ENCODE measurements at places on chromosomes 5 and 9. TPM values are rescaled to one million over a fixed set of nuclear protein-coding genes. Genes with fewer than 3 reads are reported as not detected.

- H3K36me3 ChIP-seq, result no peaks in the 10 kb centered on the region
- no peak overlapping the region for H3K4me3 ChIP-seq
- no peaks in the 10 kb centered on the region for H3K4me1 ChIP-seq
- no peaks in the 10 kb centered on the region for H3K27me3 ChIP-seq
- no peak for DNase-seq
- H3K27ac ChIP-seq, result no peak overlapping the region
Observed at GRCh38 chr5:171794470-171794960, 8.9 kb downstream of the SMIM23 start.

GRCh38 chr5:132044207-132044606 lies 16.2 kb upstream of the IL3 start:
- no peak for DNase-seq
- no peaks in the 10 kb centered on the region for H3K4me1 ChIP-seq
- H3K36me3 ChIP-seq, result no peaks in the 10 kb centered on the region
- no peak overlapping the region for H3K4me3 ChIP-seq
- no peaks in the 10 kb centered on the region for H3K27me3 ChIP-seq

GRCh38 chr5:144460600-144460999 lies 289.9 kb downstream of the KCTD16 start:
- no peaks in the 10 kb centered on the region for H3K27me3 ChIP-seq
- no peaks in the 10 kb centered on the region for H3K36me3 ChIP-seq
- no peak overlapping the region for H3K27ac ChIP-seq
- no peaks in the 10 kb centered on the region for H3K4me1 ChIP-seq
- H3K4me3 ChIP-seq, result no peak overlapping the region

DNA sequence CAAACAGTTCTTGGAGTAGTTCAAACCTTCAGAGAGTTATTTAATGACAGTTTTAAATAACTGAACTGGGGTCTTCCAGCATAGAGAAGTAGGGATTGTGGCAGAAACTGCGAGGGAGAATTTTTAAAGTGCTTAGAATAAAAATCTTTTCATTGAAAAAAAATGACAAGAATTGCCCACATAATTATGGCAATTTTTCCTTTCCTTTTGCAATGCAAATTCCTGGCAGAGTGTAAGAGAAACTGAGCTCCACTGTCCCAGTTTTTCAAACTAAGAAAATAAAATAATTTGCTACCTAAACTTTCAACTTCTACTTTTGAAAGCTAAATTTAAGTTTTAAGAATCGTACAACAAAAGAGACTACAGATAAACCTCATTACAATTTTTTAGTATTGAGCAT lies 2.3 kb upstream of the PTGER4 start:
- peaks cover 7% of the 10 kb centered on the region for H3K36me3 ChIP-seq
- H3K27ac ChIP-seq, result no peak overlapping the region
- H3K4me3 ChIP-seq, result no peak overlapping the region
- no peaks in the 10 kb centered on the region for H3K27me3 ChIP-seq
- DNase-seq, result no peak
- H3K4me1 ChIP-seq, result peaks cover 58% of the 10 kb centered on the region

GRCh38 chr9:114125476-114126013 lies 26.5 kb upstream of the KIF12 start:
- no peak overlapping the region for H3K27ac ChIP-seq
- no peaks in the 10 kb centered on the region for H3K36me3 ChIP-seq
- H3K27me3 ChIP-seq, result no peaks in the 10 kb centered on the region
- H3K4me3 ChIP-seq, result no peak overlapping the region
- no peak for DNase-seq

DNA sequence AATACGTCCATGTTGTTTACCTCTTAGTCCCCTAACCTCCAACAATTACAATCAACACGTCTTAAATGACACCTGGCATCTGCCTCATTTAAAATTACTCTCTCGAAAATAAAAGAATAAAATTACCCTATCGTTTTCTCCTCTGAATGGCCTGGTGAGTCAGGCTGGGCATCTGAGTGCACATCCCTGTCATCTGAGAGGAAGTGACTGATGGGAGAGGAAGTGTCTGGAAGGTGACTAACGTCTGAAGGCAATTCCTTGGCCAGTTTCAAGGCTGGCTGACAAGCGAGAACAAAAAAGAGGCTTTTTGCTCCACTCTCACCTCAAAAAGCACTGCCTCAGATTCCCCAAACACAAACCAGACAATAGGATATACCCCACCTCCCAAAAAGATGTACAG lies 57.7 kb downstream of the MAPKAP1 start:
- H3K4me1 ChIP-seq, result peaks cover 26% of the 10 kb centered on the region
- no peaks in the 10 kb centered on the region for H3K36me3 ChIP-seq
- no peak overlapping the region for H3K4me3 ChIP-seq
- DNase-seq, result no peak

GRCh38 chr5:110909950-110910349 lies 161.6 kb upstream of the TSLP start:
- no peaks in the 10 kb centered on the region for H3K27me3 ChIP-seq
- no peaks in the 10 kb centered on the region for H3K36me3 ChIP-seq
- no peak for DNase-seq
- H3K4me1 ChIP-seq, result no peaks in the 10 kb centered on the region

- no peak overlapping the region for H3K27ac ChIP-seq
- DNase-seq, result no peak
- peaks cover 18% of the 10 kb centered on the region for H3K4me1 ChIP-seq
- no peak overlapping the region for H3K4me3 ChIP-seq
Observed at GRCh38 chr9:104986096-104986495, 58.1 kb upstream of the ABCA1 start.

- H3K27me3 ChIP-seq, result no peaks in the 10 kb centered on the region
- H3K4me1 ChIP-seq, result no peaks in the 10 kb centered on the region
- H3K36me3 ChIP-seq, result no peaks in the 10 kb centered on the region
- H3K4me3 ChIP-seq, result no peak overlapping the region
- H3K27ac ChIP-seq, result no peak overlapping the region
Observed at GRCh38 chr9:116250891-116251290, 97.3 kb downstream of the PAPPA start.

- no peaks in the 10 kb centered on the region for H3K4me1 ChIP-seq
- H3K4me3 ChIP-seq, result no peak overlapping the region
- H3K27ac ChIP-seq, result no peak overlapping the region
- no peak for DNase-seq
- no peaks in the 10 kb centered on the region for H3K36me3 ChIP-seq
Observed at GRCh38 chr5:56278335-56278753, 45.2 kb upstream of the ANKRD55 start.

GRCh38 chr5:134735243-134735642 lies 3.1 kb upstream of the CAMLG start:
- no peaks in the 10 kb centered on the region for H3K27me3 ChIP-seq
- no peak for DNase-seq
- no peaks in the 10 kb centered on the region for H3K36me3 ChIP-seq

- H3K4me1 ChIP-seq, result no peaks in the 10 kb centered on the region
- H3K36me3 ChIP-seq, result no peaks in the 10 kb centered on the region
- no peak for DNase-seq
- no peaks in the 10 kb centered on the region for H3K27me3 ChIP-seq
- no peak overlapping the region for H3K4me3 ChIP-seq
Observed at GRCh38 chr5:135450952-135451351, 1.2 kb downstream of the TIFAB start.

- peak overlapping the region; percentile 35 for H3K4me3 ChIP-seq
- H3K27me3 ChIP-seq, result no peaks in the 10 kb centered on the region
- no peaks in the 10 kb centered on the region for H3K36me3 ChIP-seq
- peaks cover 13% of the 10 kb centered on the region for H3K4me1 ChIP-seq
- DNase-seq, result peak; percentile 76
Observed at GRCh38 chr5:177116631-177117373, 16.8 kb upstream of the NSD1 start.

GRCh38 chr9:92638621-92639101 lies 31.3 kb downstream of the IPPK start:
- no peak for DNase-seq
- H3K27ac ChIP-seq, result no peak overlapping the region
- no peak overlapping the region for H3K4me3 ChIP-seq
- H3K27me3 ChIP-seq, result no peaks in the 10 kb centered on the region
- H3K4me1 ChIP-seq, result no peaks in the 10 kb centered on the region

- H3K36me3 ChIP-seq, result no peaks in the 10 kb centered on the region
- no peaks in the 10 kb centered on the region for H3K4me1 ChIP-seq
- H3K27me3 ChIP-seq, result no peaks in the 10 kb centered on the region
Observed at GRCh38 chr9:93294011-93294410, 110.1 kb downstream of the WNK2 start.

- H3K4me1 ChIP-seq, result no peaks in the 10 kb centered on the region
- H3K4me3 ChIP-seq, result no peak overlapping the region
- H3K27ac ChIP-seq, result no peak overlapping the region
Observed at GRCh38 chr9:73022353-73022752, 69.5 kb upstream of the ALDH1A1 start.

GRCh38 chr5:36607114-36607571 lies 737 bp downstream of the SLC1A3 start:
- no peaks in the 10 kb centered on the region for H3K36me3 ChIP-seq
- no peak for DNase-seq
- no peaks in the 10 kb centered on the region for H3K27me3 ChIP-seq
- no peak overlapping the region for H3K4me3 ChIP-seq
- no peak overlapping the region for H3K27ac ChIP-seq
- H3K4me1 ChIP-seq, result peaks cover 4% of the 10 kb centered on the region

DNA sequence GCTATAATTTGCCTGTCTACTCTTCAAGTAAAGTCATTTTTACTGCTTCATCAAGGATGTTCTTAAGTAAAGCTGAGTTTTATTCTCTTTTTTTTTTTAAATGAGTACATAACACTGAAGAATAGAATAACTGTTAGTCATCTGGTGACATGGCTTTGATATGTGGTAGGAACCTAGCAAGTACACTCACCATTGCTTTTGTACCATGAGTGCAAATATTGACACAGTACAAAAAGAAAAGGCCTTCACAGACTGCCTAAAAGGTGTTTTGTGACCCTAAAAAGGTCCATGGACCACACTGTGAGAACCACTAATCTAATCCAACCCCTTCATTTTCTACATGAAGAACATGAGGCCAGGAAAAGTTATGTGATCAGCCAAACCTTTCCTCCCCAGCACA lies 55.0 kb downstream of the ECPAS start:
- H3K27me3 ChIP-seq, result no peaks in the 10 kb centered on the region
- H3K27ac ChIP-seq, result no peak overlapping the region
- no peaks in the 10 kb centered on the region for H3K4me1 ChIP-seq
- no peaks in the 10 kb centered on the region for H3K36me3 ChIP-seq
- no peak overlapping the region for H3K4me3 ChIP-seq

DNA sequence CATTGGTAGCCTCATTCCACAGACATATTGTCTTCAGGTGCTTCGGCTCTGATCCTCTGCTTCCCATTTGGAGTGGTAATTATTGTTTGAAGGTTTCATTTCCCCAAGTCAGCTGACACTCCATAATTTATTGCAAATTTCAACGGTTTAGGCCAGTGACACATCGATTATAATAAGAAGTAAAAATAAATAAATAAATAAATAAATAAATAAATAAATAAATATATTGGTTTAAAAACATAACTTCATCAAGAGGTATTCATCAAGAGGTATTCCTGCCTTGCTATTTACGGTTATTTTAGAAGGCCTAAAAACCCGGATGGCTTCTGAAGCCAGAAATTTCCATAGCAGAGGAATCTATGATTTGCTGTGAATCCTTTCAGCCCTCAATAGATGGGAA lies 273.1 kb downstream of the SLF1 start:
- H3K27ac ChIP-seq, result no peak overlapping the region
- H3K4me3 ChIP-seq, result no peak overlapping the region
- H3K4me1 ChIP-seq, result no peaks in the 10 kb centered on the region
- no peaks in the 10 kb centered on the region for H3K27me3 ChIP-seq

- H3K27ac ChIP-seq, result no peak overlapping the region
- no peak overlapping the region for H3K4me3 ChIP-seq
- no peak for DNase-seq
- H3K27me3 ChIP-seq, result no peaks in the 10 kb centered on the region
- H3K4me1 ChIP-seq, result no peaks in the 10 kb centered on the region
- H3K36me3 ChIP-seq, result no peaks in the 10 kb centered on the region
Observed at GRCh38 chr5:154722097-154722496, 33.1 kb upstream of the LARP1 start.

The ICE1 gene
- total RNA-seq, result 41.7 TPM

The ARID3C gene
- total RNA-seq, result 0.22 TPM

The IFNA17 gene
- total RNA-seq, result not detected

The CFAP157 gene
- not detected for total RNA-seq

The GAS1 gene
- 0.55 TPM for total RNA-seq

The ADAMTS19 gene
- total RNA-seq, result not detected

The EIF4E1B gene
- not detected for total RNA-seq

The SPAAR gene
- not detected for total RNA-seq

The C9 gene
- total RNA-seq, result not detected

The IFNK gene
- total RNA-seq, result not detected

The CLIC3 gene
- total RNA-seq, result 4.1 TPM
